ENCODE measurements at places on chromosomes 7 and 10.

DNA sequence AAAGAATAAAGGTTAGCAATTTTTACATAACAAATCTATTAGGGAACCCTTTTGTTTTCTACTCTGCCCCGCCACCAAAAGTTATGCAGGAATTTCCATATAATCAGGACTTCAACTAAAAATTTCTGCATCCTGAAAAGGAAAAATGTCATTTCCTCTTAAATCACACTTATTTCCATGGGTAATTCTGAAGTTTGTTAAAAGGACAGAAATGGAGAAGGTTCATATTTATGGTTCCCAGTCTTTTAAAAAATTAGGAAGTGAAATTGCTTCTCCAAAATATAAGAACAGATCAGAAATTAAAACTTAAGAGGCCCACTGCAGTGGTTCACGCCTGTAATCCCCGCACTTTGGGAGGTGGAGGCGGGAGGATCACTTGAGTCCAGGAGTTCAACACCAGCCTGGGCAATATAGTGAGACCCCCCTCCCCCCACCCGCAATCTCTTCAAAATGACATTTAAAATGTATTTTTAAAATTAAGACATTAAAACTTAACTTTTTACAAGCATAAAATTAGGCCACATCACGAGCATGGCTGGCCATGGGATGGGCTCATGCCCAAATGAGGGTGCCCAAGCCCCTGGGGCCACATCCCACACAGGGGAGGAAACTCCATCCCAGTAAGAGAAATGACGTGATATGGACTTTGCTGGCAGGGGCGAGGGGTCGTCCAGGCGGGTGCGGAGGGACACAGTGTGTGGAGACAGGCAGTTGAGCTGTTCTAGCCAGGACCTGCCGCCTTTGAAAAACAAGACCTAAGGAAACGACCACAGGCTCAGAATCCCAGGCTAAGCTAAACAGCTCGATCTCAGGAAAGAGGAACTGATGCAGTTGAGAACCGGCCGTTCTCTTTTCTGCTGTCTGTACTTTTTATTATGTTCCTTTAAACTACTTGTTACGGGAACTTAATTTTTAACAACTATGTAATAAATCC lies 51.3 kb upstream of the NFE2L3 start:
- no peak for DNase-seq

DNA sequence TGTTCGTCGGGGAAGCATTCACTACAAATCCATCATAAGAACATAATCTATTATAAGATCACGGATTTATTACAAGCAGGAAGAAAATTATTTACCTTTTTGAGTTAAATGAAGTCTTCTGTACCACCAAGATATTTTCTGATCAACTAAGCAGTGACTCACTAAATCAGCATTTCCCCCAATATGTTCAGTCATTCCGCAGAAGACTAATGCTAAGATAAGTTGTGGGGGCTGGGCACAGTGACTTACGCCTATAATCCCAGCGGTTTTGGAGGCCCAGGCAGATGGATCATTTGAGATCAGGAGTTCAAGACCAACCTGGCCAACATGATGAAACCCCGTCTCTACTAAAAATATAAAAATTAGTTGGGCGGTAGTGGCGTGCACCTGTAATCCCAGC lies 144.2 kb upstream of the EGR2 start:
- DNase-seq, result no peak

DNA sequence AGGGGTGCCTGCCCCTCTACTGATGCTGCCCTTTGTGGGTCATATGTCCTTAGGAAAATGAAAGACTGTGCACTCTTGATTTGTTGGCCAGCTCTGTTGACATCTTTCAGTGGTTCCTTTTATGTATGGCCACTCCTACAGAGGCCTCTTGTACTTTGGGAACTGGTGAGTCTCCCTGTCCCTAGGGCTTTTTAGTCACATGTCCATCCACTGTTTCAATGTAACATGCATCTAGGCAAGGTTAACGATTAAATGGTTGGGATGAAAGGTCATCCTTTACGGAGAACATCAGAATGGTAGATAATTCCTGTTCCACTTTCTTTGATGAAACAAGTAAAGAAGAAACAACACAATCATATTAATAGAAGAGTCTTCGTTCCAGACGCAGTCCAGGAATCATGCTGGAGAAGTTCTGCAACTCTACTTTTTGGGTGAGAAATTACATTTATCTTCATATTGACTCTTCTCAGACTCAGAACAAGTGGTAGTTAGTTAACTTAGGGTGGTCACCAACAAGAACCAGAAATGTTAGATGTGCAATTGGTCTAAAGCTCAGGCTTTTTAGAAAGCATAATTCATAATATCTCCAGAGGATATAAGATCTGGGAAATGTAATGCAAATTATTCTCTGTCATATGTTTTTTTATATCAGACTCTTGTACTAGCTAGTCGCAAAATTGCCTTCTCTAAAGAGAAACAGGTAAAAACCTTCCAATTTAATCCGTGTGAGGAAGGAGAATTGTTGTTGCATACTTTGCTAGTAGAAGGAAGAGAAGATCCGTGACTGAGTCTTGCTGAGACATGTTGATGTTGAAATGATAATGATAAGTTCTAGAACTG lies at the start of gene ABCC2:
Gene ABCC2 (plus strand): TSS at position 194 of the 840 bp plus-strand sequence. CDS start 205 bp downstream, at position 399.
- DNase-seq, result no peak

- no peak for DNase-seq
Measured at GRCh38 chr10:13400196-13400965, 52.3 kb upstream of the SEPHS1 start.

DNA sequence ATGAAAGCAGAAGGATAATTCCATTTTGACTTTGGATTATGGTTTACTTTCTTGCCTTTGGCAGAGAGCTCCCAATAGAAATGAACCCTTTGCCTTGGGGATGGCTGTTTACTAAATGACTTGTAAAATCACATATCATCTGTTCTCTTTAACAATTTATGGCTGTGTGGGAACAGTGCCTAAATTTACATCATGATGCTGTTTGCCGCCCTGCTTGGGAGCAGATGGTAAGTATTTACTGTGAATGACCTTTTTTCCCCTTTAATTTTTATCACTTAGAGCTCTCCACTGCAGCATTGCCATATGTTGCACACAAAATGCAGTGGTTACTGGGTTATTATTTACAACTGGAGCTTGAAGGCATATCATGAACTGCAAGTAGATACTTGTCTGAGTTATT lies 13.4 kb downstream of the HEPACAM2 start:
- no peak for DNase-seq

GRCh38 chr10:76035206-76036110 lies 604.0 kb downstream of the LRMDA start:
- DNase-seq, result no peak

DNA sequence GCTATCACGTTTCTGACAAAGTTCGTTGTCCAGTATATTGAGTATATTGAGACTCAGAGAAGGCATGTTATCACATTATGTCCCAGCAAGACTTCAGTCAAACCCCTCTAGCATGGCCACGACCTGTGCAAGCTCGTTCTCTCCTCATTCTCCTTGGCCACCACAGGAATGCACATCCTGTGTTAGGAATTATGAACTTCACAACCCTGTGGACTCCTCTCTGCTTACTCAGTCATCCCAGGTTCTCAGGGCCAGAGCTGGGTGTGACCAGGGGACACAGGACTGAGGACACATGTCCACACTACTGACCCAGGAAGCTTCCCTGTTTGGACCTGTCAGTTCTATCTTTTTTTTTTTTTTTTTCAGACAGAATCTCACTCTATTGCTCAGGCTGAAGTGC lies 4.4 kb downstream of the SH2D4B start:
- no peak for DNase-seq
